Sigmoid colon (tissue), 7 donors: ENCODE measurements at places on chromosomes 6 and 20. TPM values are rescaled to one million over a fixed set of nuclear protein-coding genes. Genes with fewer than 3 reads are reported as not detected.

DNA sequence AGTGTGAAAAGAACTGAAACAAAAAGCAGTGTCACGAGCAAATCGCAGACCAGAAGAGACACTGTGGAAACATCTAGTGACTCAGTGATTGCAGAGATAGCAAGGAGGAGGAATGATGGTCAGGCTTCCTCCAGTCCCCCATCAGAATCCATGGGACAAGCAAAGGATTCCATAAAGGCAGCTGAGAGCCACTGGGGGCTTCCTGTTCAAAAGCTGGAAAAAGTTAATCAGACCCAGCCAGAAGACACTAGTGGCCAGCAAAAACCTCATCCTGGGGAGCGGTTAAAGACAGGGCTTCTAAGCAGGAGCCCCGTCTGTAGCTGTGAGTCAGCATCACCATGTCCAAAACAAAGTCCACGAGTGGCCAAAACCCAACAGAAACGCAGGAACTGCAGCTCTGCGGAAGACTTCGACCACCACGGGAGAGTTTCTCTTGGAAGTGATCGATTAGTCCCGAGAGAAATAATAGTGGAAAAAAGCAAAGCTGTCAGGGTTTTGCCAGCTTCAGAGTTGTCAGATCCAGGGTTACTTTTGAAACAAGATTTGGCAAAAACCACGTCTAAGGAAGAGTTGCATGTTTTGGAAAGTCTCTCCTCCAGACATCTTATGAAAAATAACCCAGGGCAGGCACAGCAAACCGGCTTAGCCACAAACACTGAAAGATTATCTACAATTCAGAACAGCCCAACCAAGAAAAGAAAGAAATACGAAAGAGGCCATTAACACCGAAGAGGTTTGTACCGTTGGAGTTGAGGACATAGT is 51.0 kb downstream of the JAG1 start:
- peak; percentile 88 for DNase-seq
- no peaks in the 10 kb centered on the region for H3K27me3 ChIP-seq
- peak overlapping the region; percentile 69 for H3K27ac ChIP-seq
- H3K36me3 ChIP-seq, result no peaks in the 10 kb centered on the region
- no peak overlapping the region for H3K4me3 ChIP-seq

GRCh38 chr6:49004801-49005200 is 458.3 kb downstream of the MMUT start:
- no peak for DNase-seq
- no peak overlapping the region for H3K4me3 ChIP-seq
- H3K27ac ChIP-seq, result no peak overlapping the region
- H3K4me1 ChIP-seq, result peaks cover 4% of the 10 kb centered on the region

DNA sequence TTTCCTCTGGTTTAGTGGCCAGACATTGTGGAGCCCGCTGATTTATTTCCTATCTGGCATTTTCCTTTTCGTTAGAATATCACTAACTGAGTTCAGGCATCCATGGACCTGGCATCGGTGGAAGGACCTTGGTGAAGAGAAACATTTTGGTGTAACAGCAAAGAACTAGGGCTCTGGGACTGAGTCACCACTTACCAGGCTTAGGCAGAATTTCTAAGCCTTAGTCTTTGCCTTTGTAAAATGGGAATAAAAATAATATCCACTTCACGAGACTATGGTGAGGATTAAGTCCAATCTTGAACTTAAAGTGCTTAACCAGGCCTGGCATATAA is 42.0 kb upstream of the ENPP1 start:
- no peak overlapping the region for H3K27ac ChIP-seq
- no peaks in the 10 kb centered on the region for H3K27me3 ChIP-seq
- no peaks in the 10 kb centered on the region for H3K36me3 ChIP-seq
- H3K4me3 ChIP-seq, result no peak overlapping the region

DNA sequence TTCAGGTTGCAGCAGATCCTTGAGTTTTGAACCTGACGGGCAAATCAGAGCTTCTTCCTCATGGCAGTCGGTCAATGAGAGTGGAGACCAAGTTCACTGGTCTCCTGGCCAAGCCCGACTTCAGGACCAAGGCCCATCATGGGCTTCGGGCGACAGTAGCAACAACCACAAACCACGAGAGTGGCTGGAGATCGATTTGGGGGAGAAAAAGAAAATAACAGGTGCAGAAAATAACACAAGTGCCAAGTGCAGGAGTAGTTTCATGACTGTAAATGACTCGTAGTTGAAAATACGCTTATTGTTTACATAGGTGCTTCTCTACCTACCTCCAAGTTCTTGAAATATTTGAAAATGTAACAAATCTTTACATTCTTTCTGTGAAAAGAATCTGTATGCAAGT is 56.1 kb downstream of the DCBLD1 start:
- no peak overlapping the region for H3K4me3 ChIP-seq
- H3K4me1 ChIP-seq, result no peaks in the 10 kb centered on the region
- H3K27me3 ChIP-seq, result no peaks in the 10 kb centered on the region
- H3K27ac ChIP-seq, result no peak overlapping the region
- H3K36me3 ChIP-seq, result peaks cover 3% of the 10 kb centered on the region

DNA sequence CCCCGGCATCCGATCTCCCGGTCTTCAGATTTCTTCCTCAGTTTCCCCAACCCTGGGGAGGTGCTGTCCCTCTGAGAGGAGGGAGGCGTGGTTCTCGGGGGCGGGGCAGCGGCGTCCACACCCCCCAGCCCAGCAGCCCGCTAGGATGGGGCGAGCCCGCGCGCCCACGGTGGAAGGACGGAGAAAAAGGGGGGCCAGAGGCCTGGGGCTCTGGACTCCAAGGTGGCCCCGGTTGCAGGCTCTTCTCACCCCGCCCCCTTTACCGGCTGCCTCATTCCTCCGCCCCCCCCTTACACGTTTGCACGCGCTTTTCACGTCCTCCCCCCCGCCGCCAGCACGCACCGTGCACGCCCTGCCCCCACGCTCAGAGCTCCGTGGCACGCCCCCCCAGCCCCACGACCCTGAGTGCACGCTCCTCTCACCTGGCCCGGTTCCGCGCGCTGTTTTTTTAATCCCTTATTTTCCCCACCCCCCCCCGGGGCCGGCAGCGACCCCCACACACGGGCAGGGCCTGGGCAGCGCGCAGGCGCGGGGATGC is 402 bp downstream of the ZBTB12 start:
- H3K4me1 ChIP-seq, result peaks cover 3% of the 10 kb centered on the region
- peak overlapping the region; percentile 69 for H3K4me3 ChIP-seq
- H3K27me3 ChIP-seq, result no peaks in the 10 kb centered on the region
- peak overlapping the region; percentile 91 for H3K27ac ChIP-seq
- H3K36me3 ChIP-seq, result no peaks in the 10 kb centered on the region

GRCh38 chr6:13368079-13368730 is 39.9 kb upstream of the TBC1D7 start:
- DNase-seq, result no peak
- H3K4me3 ChIP-seq, result no peak overlapping the region
- no peaks in the 10 kb centered on the region for H3K27me3 ChIP-seq
- H3K27ac ChIP-seq, result no peak overlapping the region

DNA sequence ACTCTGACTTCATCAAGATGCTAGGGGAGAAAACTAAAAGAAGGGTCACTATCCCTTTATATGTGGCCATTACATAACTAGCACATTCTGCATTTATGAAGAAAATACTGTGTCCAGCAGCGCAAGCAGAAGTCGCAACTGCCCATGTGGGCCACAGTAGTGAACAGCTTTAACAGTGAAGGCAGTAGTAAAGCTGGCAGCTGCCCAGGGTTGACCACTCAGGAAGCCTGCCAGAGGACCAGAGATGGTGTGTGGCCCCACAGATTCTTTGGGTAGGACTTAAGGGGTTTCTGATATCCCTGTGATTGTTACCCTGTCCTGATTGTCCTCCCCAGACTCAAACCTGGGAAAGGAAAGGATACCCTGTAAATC is 88.3 kb upstream of the NT5E start:
- DNase-seq, result no peak
- no peaks in the 10 kb centered on the region for H3K27me3 ChIP-seq
- H3K4me3 ChIP-seq, result no peak overlapping the region
- H3K27ac ChIP-seq, result peak overlapping the region; percentile 9
- H3K36me3 ChIP-seq, result no peaks in the 10 kb centered on the region

- H3K36me3 ChIP-seq, result peaks cover 89% of the 10 kb centered on the region
- no peak for DNase-seq
- no peak overlapping the region for H3K4me3 ChIP-seq
- no peaks in the 10 kb centered on the region for H3K4me1 ChIP-seq
These were observed 17.7 kb downstream of the SLC17A5 start for GRCh38 chr6:73636048-73636447.

GRCh38 chr6:169145496-169145895 is 108.2 kb downstream of the THBS2 start:
- peak overlapping the region; percentile 25 for H3K27ac ChIP-seq
- no peaks in the 10 kb centered on the region for H3K36me3 ChIP-seq
- DNase-seq, result no peak
- no peaks in the 10 kb centered on the region for H3K4me1 ChIP-seq
- H3K4me3 ChIP-seq, result no peak overlapping the region

DNA sequence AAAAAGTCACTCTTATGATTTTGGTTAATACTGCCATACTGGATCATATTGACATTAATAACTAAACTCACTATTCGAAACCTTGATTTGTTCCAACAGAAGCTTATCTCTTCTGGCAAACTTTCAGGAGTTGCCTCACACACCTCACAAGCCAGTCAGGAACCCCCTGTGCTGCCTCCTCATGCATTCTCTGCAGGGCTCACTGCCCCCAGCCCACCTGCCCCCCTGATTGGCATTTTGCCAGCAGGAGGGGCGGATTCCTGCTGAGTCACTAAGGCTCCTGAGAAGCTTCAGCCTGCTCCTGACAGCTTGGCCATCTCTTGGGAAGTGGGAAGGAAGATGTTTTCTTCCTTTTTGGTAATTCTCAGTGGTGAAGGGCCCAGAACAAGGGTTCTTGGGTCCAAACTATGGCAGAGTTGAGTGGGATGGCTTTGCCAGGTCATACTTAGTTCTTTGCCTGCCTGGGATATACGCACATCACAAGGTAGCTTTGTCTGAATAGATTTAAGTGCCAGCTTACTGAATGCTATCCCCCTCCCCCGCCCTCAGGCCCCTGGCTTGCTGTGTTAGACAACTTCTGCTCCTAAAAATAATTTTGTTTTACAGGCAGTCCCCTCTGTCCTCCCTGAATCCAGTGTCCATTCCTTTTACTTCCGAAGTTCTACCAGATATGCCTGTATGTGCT is 31.4 kb downstream of the SLC35F1 start:
- no peaks in the 10 kb centered on the region for H3K36me3 ChIP-seq
- no peaks in the 10 kb centered on the region for H3K4me1 ChIP-seq
- DNase-seq, result no peak
- no peaks in the 10 kb centered on the region for H3K27me3 ChIP-seq

DNA sequence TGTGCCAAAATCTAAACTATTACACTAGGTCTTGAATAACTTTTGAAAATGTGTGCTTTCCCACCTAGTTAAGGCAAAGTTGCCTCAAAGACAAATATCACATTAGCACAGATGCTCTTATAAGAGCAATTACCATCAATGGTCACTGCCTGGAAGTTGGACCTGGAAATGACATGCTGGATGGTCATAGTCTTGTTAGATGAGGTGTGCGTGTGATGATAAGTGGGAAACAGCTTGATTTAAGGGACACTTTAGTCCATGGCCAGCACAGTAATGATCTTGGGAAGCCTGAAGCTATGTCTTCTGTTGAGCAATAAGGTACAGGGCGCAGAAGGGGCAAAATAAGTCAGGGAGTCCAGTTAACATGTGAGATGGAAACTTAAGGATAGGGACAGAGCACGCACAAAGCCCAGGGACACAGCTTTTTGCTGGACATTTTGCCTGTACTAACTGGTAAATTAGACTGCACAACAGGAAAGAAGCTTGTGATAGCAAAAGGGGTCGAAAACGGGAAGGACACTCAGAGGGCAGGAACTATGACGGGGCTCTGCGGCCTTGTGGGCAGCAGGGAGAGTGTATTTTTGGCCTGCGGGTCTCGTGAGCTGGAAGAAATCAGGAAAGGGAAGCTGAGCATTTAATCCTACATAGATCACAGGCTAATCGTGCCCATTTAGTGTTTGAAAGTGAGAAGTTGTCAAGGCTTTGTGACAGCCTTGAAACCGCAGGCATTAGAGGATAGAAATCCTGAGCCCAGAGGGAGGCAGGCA is 66.7 kb upstream of the BMP2 start:
- H3K4me3 ChIP-seq, result no peak overlapping the region
- H3K4me1 ChIP-seq, result no peaks in the 10 kb centered on the region
- no peak overlapping the region for H3K27ac ChIP-seq
- no peaks in the 10 kb centered on the region for H3K36me3 ChIP-seq

DNA sequence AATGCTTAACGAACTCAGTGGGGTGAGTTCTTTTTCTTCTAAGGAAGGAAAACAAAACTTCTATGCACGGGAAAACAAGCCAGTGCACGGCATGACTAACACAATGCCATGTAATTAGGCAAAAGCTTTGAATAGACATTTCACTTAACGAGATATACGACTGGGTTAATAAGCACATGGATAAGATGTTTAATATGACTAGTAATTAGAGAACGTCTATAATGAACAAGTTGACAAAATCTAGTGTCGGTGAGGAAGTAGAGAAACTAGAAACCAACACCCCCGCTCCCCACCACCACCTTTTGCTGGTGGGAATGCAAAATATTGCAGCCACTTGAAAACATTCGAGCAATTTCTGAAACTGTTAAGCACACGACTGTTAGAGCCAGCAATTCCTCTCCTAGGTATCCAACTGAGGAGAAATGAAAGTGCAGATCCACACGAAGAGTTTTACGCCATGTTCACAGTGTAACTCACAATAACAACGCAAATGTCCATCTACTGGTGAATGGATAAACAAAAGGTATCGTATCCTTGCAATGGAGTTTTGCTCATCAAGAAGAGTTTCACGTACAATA is 644.9 kb upstream of the AGPAT4 start:
- no peak overlapping the region for H3K4me3 ChIP-seq
- H3K36me3 ChIP-seq, result no peaks in the 10 kb centered on the region
- H3K27me3 ChIP-seq, result no peaks in the 10 kb centered on the region
- H3K27ac ChIP-seq, result no peak overlapping the region
- no peak for DNase-seq

GRCh38 chr6:85494547-85495536 is 45.0 kb downstream of the NT5E start:
- no peak overlapping the region for H3K27ac ChIP-seq
- DNase-seq, result no peak
- peaks cover 5% of the 10 kb centered on the region for H3K4me1 ChIP-seq
- no peaks in the 10 kb centered on the region for H3K36me3 ChIP-seq
- no peaks in the 10 kb centered on the region for H3K27me3 ChIP-seq

GRCh38 chr20:10209091-10209490 is 9.5 kb upstream of the SNAP25 start:
- no peak for DNase-seq
- no peaks in the 10 kb centered on the region for H3K4me1 ChIP-seq
- peaks cover under 1% of the 10 kb centered on the region for H3K27me3 ChIP-seq
- no peak overlapping the region for H3K4me3 ChIP-seq
- no peaks in the 10 kb centered on the region for H3K36me3 ChIP-seq

GRCh38 chr20:48395816-48396546 is 431.8 kb downstream of the PREX1 start:
- H3K36me3 ChIP-seq, result no peaks in the 10 kb centered on the region
- H3K4me3 ChIP-seq, result no peak overlapping the region
- H3K27me3 ChIP-seq, result no peaks in the 10 kb centered on the region
- H3K4me1 ChIP-seq, result no peaks in the 10 kb centered on the region
- no peak for DNase-seq

GRCh38 chr6:107539409-107539808 is 49.5 kb downstream of the SOBP start:
- DNase-seq, result no peak
- no peaks in the 10 kb centered on the region for H3K4me1 ChIP-seq
- H3K36me3 ChIP-seq, result no peaks in the 10 kb centered on the region
- no peak overlapping the region for H3K4me3 ChIP-seq

Gene ADGRF5
- total RNA-seq, result 10.0 TPM

Gene EEF1A2
- 9.3 TPM for total RNA-seq

Gene UNC5CL
- total RNA-seq, result 0.55 TPM

Gene POM121L2
- not detected for total RNA-seq

Gene SLC52A3
- total RNA-seq, result 0.16 TPM

Gene PACSIN1
- total RNA-seq, result 0.36 TPM

Gene RSPH4A
- total RNA-seq, result 1.1 TPM
